ENCODE measurements at places on chromosomes 12 and 14.
A peak's percentile ranks its signal among the peaks of the same experiment; 100 is the strongest.

GRCh38 chr12:105860561-105861207 is 278.1 kb downstream of the NUAK1 start:
- no peaks in the 10 kb centered on the region for H3K4me1 ChIP-seq
- no peak overlapping the region for H3K27ac ChIP-seq
- no peak overlapping the region for H3K4me3 ChIP-seq
- H3K36me3 ChIP-seq = no peaks in the 10 kb centered on the region
- no peaks in the 10 kb centered on the region for H3K27me3 ChIP-seq

DNA sequence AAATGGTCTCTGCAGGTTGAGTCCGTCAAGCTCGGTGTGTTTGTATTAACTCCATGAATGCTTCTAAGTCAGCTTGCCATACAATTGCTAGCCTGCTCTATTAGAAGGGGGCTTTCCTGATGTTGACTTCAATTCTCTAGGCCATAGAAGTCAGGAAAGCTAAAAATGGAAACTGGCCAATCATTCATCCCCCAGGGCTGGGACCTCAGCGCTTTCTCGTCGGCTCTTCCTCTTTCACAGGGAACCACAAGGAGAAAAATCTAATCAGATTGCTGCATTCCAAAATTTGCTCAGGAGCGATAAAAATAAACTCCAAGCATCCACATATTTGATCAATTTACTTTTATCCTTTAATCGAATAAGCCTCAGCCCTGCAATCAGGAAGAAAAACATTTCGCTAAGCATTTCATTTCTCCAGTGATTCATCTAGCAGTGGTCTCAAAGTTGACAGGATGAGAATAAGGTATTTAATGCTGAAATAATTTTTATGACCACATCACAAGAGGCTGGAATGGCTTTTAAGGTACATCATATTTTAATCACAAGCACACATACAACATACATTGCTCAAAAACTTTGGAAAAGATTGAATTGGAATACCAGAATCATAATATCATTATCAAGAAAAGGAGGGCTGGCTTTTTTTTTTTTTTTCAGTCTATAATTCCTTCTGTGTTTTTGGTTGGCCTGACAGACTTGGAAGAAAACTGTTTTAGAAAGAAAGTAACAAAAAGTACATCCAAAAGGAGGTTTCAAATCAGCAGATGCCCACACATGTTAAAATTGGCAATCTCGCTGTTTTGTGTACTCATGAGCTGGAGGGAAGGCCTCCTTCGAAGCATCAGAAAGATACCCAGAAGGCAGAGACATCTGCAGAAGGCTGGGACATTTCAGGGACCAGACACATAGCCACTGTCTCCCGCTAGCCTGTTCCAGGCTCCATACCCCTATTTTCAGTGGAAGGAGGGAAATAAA is 316.3 kb downstream of the NUAK1 start:
- H3K27me3 ChIP-seq = no peaks in the 10 kb centered on the region
- H3K27ac ChIP-seq = no peak overlapping the region
- DNase-seq = no peak

- DNase-seq = peak; percentile 87
- H3K4me3 ChIP-seq = peak overlapping the region; percentile 34
- peaks cover 72% of the 10 kb centered on the region for H3K4me1 ChIP-seq
- peaks cover 8% of the 10 kb centered on the region for H3K36me3 ChIP-seq
- peak overlapping the region; percentile 68 for H3K27ac ChIP-seq
These were observed 31.2 kb downstream of the TC2N start for GRCh38 chr14:91835920-91836843.

DNA sequence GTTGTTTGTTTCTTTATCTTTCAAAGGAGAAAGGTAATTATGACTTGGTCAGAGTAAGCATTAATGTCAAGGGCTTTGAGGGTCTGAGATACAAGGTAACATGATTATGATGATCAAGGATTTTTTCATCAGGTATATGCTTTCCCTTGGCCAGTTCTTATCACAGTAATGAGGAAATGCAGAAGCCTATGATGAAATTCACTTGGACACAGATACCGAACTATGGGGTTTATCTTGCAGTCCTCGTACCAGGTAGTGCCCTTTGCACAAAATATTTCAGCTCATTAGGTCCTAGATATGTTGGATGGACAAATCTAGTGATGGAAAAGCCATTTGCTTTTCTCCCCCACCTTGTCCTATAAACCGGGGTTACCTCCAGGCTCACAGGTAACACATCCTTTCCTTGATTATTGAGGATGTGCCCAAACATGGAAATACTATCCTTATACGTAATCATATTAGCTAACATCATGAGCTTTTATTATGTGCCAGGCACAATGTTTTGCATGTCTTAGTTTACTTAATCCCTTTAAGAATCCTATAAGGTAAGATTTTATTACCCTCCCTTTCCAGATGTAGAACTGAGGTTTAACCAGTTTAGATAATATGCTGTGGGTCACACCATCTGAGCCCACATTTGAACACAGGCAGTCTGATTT is 7.0 kb upstream of the RASSF3 start:
- H3K4me3 ChIP-seq = no peak overlapping the region
- no peak overlapping the region for H3K27ac ChIP-seq
- H3K36me3 ChIP-seq = no peaks in the 10 kb centered on the region
- H3K27me3 ChIP-seq = no peaks in the 10 kb centered on the region
- peaks cover 34% of the 10 kb centered on the region for H3K4me1 ChIP-seq

DNA sequence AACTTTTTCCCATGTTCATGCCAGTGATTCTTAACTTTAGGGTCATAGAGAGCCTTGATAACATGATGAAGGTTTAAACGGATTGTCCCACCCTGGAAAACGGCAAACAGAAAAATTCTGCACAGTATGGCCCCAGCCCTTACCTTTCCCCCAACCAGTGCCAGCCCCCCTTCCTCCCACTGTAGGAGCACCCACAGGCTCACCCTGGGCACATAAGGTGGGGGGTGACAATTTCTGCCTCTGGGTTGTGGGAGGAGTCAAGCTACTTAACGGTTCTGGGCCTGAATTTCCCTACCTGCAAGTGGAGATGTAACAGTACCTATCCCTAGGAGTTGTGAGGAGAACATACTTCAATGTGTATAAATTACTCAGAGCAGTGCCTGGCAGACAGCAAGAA is 18.0 kb downstream of the XRCC3 start:
- H3K4me3 ChIP-seq = no peak overlapping the region
- H3K27ac ChIP-seq = no peak overlapping the region
- no peak for DNase-seq

- H3K36me3 ChIP-seq = peaks cover 58% of the 10 kb centered on the region
- no peaks in the 10 kb centered on the region for H3K27me3 ChIP-seq
- no peak overlapping the region for H3K27ac ChIP-seq
- no peak for DNase-seq
These were observed 10.9 kb downstream of the NAB2 start for GRCh38 chr12:57099766-57100165.

DNA sequence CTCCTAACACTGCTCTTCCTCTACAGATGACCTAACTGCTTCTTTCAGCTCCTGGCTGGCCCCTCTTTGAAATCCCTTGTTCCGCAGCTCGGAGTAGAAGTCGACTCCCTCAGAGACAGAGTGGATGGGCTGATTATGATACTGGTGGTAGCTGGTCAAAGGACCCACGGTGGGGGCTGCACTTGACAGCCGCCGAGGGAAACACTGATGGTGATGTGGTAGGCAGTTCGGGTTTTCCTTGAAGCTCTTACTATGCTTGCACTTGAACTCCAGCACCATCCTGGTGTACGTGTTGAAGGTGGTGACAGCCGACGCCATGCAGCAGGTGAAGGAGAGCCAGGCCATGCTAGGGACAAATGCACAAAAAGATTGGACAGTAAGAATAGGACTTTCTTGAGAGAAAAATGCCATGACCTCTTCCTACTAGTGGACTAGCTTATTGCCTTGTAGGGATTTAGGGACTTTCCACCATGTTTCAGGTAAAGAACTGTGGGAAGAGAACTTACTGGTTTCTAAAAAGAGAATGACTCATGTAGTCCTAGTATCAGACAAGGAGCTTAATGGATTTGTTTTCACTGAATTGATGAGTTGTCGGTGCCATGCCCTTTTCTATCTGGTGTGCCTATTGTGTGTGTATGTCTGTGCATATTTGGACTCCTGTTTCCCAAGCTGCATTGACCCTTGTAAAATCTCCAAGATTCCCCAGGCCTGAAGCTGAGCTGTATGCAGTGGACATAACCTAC is 18.4 kb downstream of the GSG1 start:
- H3K36me3 ChIP-seq = no peaks in the 10 kb centered on the region
- DNase-seq = no peak
- H3K27ac ChIP-seq = no peak overlapping the region

GRCh38 chr14:21072031-21072473 is 1.9 kb downstream of the ARHGEF40 start:
- DNase-seq = no peak
- peaks cover 35% of the 10 kb centered on the region for H3K4me1 ChIP-seq
- H3K27ac ChIP-seq = no peak overlapping the region
- peaks cover 52% of the 10 kb centered on the region for H3K27me3 ChIP-seq

DNA sequence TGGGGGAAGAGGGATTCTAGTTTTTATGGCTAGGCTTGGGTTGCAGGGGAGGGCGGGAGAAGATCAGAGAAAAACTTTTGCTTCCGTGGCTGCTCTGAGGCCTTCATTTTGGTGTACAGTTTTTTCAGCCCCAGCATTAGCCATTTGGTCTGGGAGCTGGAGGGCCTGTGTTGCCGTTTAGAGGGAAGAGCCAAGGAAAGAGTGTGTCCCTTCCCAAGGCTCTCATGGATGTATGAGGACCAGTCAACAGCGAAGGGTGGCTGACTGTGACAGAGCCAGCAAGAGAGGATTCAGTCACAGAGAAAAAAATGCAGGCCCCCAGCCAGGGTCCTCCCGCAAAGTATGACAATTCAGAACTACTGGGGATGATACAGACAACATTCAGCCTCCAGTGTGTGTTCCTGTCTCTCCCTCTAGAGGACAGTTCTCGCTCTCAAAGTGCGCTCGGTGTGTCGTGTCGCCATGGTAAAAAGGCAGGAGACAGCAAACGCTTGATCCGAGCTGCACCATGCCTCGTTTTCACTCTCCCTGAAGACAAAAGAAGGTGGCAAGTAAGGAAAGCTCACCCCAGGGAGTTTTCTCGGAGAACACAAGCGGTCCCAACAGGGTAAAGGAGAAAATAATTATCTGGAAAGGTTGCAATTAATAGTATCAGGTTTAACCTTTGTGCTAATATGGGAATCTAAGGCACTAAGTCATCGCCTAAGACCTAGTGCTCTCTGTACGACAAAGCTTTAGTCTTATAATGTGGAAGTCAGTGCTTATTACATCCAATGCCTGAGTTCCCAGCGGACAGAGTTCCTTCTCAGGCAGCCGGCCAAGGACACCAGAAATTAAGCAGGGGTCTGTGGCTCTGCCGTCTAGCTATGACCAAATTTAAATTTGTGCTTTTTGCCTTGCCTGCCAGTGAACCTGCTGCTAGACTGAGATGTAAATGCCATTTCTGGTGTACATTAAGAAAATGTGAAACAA is 157.3 kb upstream of the PLXNC1 start:
- H3K4me3 ChIP-seq = no peak overlapping the region
- H3K4me1 ChIP-seq = no peaks in the 10 kb centered on the region
- H3K27me3 ChIP-seq = no peaks in the 10 kb centered on the region
- H3K36me3 ChIP-seq = no peaks in the 10 kb centered on the region

DNA sequence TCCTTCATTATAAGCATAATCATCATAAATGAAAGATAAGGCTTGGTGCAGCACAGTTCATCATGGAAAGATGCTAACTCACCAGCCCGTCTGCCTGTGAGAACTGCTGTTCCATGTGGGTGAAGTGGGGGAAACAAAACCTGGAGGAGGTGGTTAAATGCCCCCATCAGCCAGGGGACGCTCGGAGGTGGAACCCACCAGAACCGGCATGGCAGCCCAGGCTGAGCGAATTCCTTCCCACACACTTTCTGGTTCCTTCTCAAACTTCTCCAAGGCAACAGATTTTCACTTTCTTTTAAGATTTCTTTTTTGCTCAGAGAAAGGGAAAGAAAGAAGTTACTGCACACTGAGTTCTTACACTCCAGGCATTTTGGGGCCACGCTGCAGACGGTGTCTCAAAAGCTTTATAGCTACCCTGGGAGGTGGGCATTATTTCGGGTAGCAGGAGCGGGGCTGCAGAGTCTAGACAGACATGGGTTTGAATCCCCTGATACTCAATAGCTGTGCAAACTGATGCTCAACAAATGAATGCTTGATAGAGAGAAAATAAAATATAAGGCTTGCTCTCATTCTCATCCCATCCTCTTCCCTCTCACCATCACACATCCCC is 190.7 kb downstream of the BCL11B start:
- H3K27ac ChIP-seq = no peak overlapping the region
- no peak overlapping the region for H3K4me3 ChIP-seq
- no peak for DNase-seq
- H3K27me3 ChIP-seq = no peaks in the 10 kb centered on the region
- peaks cover 7% of the 10 kb centered on the region for H3K4me1 ChIP-seq

GRCh38 chr14:25699981-25700380 is 650.0 kb upstream of the STXBP6 start:
- H3K4me1 ChIP-seq = no peaks in the 10 kb centered on the region
- H3K4me3 ChIP-seq = no peak overlapping the region
- H3K36me3 ChIP-seq = no peaks in the 10 kb centered on the region
- no peak for DNase-seq

DNA sequence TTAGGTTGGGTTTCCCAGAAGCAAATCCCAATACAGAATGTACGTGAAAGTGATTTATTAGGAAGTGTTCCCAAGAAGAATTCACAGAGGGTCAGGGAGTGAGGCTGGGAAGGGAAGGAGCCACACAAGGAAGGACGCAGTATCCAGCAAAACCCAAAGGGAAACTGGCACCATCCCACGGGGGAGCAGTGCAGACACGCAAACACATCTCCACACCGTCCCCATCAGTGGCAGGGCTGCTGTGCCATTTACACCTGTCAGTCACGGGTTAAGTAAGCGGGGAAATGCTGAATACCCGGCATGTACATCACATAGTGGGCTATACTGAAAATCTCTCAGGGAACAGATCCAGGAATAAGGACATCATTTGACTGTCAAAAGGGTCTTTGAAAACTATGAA is 93.9 kb downstream of the SLC38A1 start:
- no peaks in the 10 kb centered on the region for H3K27me3 ChIP-seq
- H3K36me3 ChIP-seq = no peaks in the 10 kb centered on the region
- no peak overlapping the region for H3K27ac ChIP-seq

DNA sequence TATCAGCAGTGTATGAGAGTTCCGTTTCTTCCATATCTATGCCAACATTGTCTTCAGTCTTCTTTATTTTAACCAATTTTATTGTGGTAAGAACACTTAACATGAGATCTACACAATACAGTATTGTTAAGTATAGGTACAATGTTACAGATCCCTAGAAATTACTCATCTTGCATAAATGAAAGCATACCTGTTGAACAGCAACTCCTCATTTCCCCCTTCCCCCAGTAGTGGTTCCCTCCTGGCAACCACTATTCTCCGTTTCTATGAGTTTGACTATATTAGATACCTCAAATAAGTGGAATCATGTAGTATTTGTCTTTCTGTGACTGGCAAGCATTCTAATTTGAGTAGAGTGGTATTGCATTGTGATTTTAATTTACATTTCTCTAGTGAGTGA is 150.5 kb downstream of the CRADD start:
- H3K4me1 ChIP-seq = no peaks in the 10 kb centered on the region
- no peak overlapping the region for H3K4me3 ChIP-seq
- no peak overlapping the region for H3K27ac ChIP-seq
- DNase-seq = no peak

DNA sequence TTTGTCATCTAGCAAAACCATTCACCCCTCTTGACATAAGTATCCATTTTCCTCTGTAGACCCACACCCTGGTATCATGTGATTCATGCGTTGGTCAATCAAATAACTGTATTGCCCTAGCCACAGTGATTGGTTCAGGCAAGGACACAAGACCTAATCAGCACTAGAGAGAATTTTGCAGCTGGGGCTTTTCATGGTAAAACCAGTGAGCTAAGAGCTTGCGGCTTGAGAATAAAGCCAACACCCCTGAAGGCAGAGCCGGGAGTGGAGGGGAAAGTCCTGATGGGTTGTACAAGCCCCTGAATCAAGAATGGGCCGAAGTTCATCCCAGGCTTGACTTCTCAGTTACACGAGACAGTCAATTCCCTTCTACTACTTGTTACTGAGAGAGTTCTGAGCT is 33.2 kb upstream of the LTBP2 start:
- no peaks in the 10 kb centered on the region for H3K27me3 ChIP-seq
- H3K27ac ChIP-seq = no peak overlapping the region
- no peaks in the 10 kb centered on the region for H3K36me3 ChIP-seq
